GM18507 (cell line): ENCODE measurements at places on chromosomes 3 and 15.

GRCh38 chr3:196519718-196520082 lies 4.6 kb upstream of the SMCO1 start:
- DNase-seq, result no peak

DNA sequence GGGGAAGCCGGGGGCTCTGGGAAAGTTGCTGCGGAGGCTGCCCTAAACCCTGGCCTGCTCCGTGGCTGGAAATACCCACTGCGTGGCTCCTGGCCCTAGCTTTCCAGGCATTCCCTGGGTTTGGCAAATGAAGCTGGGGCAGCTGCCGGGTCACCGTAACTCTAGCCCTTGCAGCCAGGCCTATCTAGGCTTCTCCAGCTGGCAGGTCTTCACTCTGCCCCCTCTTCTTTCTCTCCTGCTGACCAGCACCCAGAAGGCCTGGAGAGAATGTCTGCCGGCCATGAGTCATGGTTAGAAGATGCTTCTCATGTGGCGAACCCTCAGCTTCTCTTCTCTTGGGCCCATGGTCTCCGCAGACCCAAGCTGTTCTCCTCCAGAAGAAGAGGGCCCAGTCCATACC lies 5.6 kb upstream of the DLL4 start:
- no peak for DNase-seq

DNA sequence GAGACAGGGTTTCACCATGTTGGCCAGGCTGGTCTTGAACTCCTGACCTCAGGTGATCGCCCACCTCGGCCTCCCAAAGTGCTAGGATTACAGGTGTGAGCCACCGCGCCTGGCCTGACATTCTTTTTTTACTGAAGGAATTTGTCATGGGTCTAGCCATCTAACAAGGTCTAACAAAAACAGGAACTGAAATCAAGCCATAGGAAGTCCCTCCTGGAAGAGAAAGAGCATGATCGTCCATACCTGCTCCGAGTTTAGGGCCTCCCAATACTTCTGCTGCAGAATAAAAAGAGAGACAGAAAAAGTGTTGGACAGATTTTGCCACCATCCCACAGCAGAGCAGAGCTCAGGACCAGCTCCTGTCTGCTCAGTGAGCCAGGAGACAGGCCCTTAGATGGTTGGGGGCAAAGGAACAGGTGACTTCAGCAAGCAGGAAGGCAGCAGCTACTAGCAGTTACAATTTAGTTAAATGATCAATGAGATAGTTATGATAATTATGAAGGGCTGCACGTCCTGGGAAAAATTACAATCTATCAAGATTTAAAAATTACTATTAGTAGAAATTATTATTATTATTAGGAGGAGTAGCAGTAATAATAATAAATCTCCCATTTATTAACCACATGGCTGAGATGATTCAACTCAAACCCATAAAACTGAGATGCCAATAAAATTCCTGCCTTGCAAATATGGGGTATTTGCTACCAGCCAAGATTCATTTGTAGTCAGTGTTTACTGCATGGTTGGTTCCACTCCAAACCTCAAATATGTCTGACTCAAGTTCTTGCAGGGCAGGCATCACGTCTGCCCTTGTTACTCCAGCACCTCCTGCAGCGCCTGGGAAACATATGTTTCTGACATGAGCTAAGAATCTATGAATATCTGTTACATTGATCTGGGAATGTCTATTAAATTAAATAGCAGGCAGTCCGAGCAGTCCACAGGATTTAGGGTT lies 40.1 kb downstream of the TMEM44 start:
- DNase-seq, result no peak

GRCh38 chr3:194971009-194971408 lies 285.3 kb downstream of the FAM43A start:
- no peak for DNase-seq

GRCh38 chr15:67161412-67161811 lies 93.0 kb downstream of the AAGAB start:
- no peak for DNase-seq

DNA sequence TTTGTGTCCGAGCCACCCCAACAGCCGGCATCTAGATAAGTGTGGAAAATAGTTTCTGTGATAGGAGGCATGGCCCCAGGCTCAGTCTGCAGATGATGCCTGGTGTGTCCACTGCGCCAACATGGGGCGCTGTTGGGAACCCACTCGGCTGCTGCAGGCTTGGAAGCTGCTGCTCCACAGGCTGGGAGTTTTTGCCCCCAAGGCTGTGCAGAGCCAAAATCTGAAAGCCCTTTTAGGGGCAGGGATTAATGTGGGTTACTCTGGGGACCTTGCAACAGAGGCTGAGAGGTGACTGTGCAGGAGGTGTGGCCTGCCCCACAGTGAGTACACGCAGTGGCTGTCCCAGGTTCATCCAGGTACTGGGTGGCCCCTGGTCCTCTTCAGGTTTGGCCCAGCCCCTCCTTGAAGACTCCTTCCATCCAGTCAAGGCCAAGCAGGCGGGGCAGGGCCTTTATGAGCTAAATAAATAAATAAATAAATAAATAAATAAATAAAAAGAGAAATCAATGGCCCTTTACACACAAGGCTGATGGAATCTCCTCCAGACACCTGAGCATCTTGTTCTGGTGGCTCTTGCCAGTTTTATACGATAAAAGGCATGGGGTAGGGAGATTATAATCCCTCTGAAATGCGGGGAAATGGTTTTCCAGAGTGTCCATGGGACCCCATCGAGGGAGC lies 73.8 kb downstream of the AAGAB start:
- no peak for DNase-seq

- DNase-seq, result no peak
Measured at GRCh38 chr15:41024885-41025284, 71.6 kb downstream of the CHAC1 start.

DNA sequence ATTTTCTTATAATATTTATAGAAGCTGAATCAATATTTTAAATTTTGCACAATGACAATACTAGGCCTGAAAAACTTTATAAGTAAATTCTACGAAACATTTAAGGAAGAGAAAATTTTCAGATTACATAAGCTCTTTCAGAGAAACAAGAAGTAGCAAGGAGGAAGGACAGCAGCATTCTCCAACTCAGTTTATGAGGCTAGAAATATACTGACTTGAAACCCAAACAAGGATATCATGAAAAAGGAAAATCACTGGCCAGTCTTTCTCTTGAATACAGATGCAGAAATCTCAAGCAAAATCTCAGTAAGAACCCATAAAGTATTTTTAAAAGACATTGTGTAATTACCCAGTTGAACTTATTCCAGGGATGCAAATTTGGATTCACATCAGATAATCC lies 121.3 kb downstream of the STAC start:
- DNase-seq, result no peak

DNA sequence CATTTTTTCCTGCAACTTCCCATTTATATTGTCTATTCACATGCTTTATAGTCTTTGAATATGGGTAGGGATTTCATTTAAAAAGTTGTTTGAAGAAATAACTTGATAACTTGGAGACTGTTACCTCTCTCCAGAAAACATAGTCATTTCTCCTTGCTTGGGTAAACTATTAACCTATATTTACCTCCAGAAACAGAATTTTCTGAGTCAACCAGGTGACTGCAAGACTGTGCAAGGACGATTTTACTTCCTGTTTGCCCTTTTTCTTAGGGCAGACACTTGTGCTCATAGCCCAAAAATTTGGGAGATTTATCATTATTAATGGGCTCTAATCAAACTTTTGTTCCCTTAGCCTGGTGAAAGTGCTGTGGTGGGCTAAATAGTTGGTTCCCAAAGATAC lies 14.3 kb upstream of the MOBP start:
- no peak for DNase-seq

- DNase-seq, result no peak
Measured at GRCh38 chr3:96478496-96478895, 335.9 kb upstream of the EPHA6 start.

DNA sequence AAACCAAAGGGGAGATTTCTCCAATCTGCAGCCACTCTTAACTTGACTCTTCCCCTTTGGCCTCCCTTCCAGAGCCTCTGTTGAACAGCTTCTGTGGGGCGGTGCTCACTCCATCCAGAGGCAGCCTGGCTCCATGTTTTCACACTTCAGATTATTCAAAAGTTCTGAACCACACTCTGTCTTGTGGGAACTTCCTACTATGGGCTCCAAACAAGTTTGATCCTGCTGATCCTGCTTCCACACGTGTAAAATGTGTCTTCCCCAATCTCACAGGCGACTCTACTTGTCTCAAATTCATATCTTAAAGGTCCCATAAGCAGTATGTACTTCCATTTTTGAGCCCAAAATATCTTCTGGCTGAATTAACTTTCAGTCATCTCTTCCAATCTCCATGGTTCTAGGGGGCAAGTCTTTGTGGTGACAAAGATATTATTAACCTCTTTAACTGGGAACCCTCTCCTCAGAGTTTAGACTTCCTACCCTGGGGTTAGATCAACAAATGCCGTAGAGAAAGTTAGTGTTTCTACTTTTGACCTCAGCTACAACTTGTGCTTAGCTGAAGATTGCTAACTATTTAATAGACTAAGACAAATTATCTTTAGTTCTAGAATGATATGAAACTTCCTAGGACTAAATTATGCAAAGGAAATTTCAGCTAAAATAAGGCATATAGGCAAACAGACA lies 176.3 kb upstream of the BCL6 start:
- no peak for DNase-seq

DNA sequence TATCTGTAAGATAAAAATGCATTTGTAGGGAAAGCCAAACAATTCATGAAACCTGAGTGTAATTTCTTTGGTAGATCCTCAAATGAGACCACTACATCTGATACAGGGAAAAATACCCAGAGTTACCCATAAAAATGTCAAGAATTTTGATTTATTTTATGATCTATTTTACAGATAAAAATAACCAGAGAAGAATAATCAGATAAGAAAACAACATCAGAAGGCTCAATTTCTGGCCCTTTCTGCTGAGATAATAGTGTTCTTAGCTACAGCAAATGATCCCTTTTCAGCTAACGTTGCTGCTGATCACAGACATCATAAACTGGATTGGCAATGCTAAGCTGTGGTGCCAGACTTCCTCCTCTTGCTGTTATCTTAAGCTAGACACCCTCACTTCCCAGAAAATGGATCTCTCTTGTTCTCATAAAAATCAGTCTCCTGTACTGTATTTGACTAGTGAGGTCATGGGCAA lies 21.3 kb upstream of the TMEM108 start:
- DNase-seq, result no peak

DNA sequence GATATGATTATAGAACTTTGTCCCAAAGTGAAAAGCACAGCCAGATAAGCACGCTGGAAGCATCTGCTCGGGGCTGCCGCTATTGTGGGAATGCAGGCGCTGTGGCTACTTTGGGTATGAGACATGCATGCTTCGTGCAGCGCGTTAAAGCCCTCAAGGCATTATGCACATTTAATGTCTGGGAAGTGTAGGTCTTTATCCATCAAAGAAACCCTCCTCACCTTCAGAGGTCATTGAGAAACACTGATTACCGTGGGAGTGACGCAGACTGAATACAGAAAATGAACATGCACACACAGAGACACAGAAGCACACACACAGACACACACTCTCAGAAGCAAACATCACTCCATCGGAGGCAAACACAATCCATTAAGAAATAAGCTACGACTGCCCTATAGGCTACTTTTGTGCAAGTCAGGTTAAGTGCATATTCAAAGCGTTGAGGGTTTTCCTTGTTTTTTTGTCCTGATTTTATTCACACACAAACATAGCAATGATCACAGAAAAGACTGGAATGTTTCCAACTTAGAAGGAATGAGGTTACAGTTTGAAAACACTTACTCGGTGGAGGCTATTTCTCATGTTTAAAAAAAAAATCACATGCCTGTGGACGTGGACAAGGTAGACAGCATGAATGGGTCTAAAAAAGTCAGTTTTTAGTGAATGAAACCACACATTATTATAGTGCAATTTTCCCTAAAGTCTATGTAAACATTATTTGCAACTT lies 68.5 kb downstream of the PLCH1 start:
- DNase-seq, result no peak

DNA sequence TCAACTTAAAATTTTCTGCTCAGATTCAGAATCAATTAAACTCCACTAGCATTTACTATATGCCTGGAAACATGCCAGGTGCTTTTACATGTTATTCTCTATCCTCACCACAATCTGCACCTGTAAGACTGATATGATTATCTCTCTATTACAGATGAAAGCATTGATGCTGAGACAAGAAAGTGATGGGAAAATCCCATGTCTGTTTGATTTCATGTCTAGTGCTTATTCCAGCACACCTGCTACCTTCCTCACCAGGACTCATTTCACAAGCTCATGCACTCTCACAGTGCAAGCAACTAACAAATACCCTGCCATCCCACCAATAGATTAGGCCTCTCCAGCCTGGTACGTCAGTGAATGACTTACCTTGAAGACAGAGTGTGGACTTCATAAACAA lies 25.0 kb upstream of the BCL6 start:
- no peak for DNase-seq

GRCh38 chr3:7166460-7166859 lies 305.5 kb downstream of the GRM7 start:
- DNase-seq, result no peak

DNA sequence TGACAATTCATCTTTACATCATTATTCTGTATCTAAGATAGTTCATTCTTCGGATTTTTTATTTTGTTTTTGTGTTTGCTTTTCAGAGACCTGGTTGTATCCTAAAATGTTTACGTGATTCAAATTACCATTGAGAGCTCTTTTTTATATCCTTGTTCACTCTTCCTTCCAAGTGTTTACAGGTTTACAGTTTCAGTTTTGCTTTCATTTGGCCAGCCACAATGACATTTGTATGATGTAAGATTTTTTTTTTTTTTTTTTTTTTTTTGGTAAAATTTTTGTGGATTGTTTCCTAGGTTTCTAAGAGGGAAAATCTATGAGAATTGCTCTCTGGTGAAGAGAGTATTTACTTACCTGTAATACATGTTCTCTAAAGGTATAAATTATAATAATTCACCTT lies 55.0 kb downstream of the SETD5 start:
- DNase-seq, result no peak

- DNase-seq, result no peak
Measured at GRCh38 chr3:134487406-134487805, 1.5 kb downstream of the CEP63 start.

DNA sequence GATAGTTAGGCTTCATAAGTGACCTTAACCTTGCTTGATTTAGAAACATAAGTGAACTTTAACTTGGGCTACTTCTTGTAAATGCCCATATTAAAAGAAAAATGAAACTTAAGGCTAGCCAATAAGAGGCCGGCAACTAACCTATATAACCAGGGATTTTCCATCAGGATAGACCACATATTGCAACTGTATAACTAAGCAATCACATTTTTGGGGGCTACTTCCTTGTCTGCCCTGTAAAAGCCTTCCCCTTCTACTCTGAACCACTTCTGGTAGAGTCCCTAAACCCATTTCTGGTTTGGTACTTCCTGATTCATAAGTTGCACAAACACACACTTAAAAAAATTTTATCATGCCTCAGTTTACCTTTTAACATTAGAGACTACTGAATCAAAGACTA lies 150.9 kb upstream of the UBE2E2 start:
- DNase-seq, result no peak

GRCh38 chr15:80026310-80026709 lies 33.2 kb upstream of the ZFAND6 start:
- no peak for DNase-seq

DNA sequence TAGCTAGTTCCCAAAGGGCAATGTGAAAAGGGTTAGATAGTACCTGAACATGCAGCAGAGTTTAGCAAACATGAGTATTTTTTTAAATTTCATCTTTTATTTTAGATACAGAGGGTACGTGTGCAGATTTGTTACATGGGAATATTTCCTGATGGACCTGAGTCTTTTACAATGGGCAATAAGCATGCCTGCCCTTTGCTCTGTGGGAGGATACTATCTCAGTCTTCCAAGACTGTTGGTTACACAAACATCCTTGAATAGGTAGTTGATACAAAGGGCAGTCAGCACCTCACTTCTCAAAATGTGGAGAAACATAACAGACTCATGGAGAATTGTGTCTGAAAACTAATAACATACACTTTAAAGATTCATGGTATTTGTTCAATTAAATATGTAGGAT lies 103.3 kb downstream of the GOLIM4 start:
- DNase-seq, result no peak
